ENCODE measurements at places on chromosomes 3 and 15.
A peak's percentile ranks its signal among the peaks of the same experiment; 100 is the strongest.

DNA sequence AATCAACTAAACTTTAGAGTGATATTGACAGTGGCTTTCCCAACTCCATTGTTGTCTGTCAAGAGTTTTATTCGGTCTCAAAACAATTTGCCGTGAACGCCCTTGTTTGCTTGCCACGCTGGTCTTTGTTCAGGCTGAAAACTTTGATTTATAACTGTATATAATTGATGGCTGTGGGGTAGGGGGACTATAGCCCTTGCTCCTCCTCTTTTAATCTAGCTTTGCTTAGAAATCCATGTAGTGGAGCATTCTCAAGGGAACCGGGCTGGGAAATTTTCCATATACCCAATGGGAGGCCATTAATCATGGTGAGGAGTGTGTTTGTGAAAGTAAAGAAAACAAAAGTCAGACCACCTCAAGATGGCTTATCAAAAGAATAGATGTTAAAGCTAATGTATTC lies 339.8 kb upstream of the RARB start:
- DNase-seq: no peak

- DNase-seq: no peak
Observed at GRCh38 chr3:128517648-128518047, 24.6 kb upstream of the GATA2 start.

- DNase-seq: no peak
Observed at GRCh38 chr3:75254685-75255084, 409.4 kb upstream of the FRG2C start.

DNA sequence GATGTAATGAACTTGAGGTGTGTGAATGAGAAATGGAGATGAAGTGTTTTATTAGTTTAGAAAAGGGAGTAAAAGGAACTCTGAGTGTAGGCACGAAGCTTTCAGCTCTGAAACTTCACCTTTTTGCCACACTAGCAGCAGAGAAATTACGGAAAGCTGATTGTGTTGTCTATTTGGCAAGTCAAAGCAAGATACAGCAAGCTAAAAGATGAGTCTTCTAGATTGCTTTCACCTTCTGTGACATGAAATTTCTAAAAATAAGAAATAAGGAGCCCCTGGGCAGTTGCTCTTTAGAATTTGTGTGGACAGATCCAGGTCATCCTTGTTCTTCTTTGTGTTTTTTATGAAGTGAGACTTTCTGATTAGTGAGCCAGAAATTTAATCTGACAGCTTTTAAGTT lies 143.4 kb downstream of the FNDC3B start:
- no peak for DNase-seq

DNA sequence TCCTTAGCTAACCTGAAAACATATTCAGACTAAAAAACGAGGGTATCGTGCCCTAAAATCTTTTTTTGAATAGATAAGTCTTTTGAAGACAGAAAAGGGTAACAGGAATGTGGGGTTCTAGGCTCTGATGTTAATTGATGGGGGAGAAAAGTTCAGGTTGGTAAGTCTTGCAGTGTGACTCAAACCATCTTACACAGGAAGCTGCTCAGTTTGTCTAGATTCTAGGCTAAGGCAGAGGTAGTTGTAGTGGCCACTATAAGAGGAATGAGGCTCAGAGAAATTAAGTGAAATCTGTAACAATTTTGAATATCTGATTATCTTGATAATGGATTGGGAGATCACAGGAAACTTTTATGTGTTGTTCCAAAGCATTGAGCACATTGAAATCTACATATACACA lies 267.9 kb downstream of the PDCD6IP start:
- DNase-seq: no peak

GRCh38 chr15:100913961-100914360 lies 5.2 kb upstream of the LRRK1 start:
- DNase-seq: no peak

DNA sequence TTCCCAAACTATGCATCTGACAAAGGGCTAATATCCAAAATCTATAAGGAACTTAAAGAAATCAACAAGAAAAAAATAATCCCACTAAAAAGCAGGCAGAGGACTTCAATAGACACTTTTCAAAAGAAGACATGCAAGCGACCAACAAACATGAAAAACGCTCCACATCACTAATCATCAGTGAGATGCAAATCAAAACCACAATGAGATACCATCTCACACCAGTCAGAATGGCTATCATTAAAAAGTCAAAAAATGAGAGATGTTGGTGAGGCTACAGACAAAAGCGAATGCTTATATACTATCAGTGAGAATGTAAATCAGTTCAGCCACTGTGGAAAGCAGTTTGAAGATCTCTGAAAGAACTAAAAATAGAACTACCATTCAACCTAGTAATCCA lies 20.2 kb downstream of the CFAP44 start:
- no peak for DNase-seq

DNA sequence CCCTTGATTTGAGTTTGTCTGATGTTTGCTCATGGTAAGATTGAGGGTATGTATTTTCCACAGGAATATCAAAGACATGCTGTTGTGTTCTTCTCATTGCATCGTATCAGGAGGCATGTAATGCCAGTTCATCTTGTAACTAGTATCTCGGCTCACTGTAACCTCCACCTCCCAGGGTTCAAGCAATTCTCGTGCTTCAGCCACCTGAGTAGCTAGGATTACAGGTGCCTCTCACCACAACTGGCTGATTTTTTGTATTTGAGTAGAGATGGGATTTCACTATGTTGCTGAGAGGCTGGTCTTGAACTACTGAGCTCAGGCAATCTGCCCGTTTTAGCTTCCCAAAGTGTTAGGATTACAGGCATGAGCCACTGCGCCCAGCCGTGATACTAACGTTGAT lies 162.9 kb upstream of the BHLHE40 start:
- DNase-seq: no peak

DNA sequence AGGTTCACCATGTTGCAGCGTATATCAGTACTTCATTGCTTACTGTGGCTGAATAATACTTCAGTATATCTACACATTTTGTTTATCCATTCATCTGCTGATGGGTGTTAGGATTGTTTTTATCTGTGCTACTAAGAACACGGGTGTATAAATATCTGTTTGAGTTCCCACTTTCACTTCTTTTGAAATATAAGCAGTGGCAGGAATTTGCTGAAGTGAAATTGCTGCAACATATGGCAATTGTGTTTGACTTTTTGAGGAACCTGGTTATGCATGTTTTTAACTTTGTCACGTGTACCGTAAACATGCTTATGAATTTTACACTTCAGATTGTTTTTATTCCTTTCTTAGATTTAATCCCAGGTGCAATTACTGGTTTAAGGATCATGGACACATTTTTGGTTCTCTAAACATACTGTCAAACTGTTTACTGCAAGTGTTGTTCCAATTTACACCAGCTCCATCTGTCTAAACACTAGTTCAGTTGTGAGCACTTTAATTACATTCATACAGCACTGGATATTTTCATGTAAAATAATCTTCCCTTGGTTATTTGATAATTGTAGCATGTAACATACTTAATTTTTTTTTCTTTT lies 23.1 kb downstream of the TRAK1 start:
- no peak for DNase-seq

GRCh38 chr15:83977992-83978391 lies 257.6 kb upstream of the GOLGA6L4 start:
- DNase-seq: no peak

DNA sequence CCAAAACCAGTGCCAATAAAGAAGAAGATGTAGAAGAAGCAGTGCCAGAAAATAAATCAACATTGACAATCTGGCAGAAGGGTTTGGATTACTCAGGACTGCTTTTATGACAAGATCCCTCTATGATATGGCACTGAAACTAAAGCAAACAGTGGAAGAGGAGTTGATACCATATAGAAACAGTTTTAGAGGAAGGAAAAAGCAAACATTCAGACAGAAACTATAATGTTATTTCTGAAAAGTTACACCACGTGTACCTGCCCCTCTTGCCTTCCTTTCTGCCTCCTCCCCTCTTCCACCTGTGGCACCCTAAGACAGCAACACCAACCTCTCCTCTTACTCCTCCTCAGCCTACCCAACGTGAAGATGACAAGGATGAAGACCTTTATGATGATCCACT lies 63.0 kb downstream of the SFMBT1 start:
- no peak for DNase-seq

DNA sequence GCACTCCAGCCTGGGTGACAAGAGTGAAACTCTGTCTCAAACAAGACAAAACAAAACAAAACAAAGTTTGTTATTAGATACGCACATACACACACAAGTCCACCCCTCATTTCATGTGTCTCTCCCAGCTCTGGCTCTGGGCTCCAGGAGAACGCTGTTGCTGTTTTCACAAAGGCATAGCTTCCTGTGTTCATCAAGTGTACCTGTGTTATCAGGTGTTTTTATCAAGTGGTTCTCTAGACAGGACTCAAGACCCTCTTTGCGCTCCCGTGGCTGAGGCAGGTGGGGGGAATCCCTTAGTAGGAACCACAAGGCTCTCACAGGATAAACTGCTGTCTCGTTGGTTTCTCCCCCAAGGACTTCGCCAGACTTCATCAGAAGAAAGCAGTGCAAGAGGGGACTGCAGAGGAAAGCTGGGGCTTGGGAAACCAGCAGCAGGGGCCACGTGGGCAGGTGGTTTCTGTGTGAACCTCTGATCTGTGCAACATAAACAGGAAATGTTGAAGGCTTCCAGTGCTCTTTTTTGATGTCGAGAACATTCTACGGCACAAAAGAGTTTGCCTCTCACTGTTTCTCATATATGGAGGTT lies 6.9 kb upstream of the PPP1R2 start:
- peak; percentile 85 for DNase-seq

- DNase-seq: no peak
Observed at GRCh38 chr15:23686466-23687142, 501 bp downstream of the NDN start.

GRCh38 chr3:156396851-156397250 lies 158.1 kb downstream of the SSR3 start:
- no peak for DNase-seq

- DNase-seq: no peak
Observed at GRCh38 chr15:55124616-55125015, 72.1 kb downstream of the RSL24D1 start.

- no peak for DNase-seq
Observed at GRCh38 chr3:62493109-62493801, 119.9 kb upstream of the FEZF2 start.

- DNase-seq: no peak
Observed at GRCh38 chr3:126486360-126486847, 10.7 kb upstream of the ZXDC start.

- no peak for DNase-seq
Observed at GRCh38 chr3:63061449-63061848, 186.2 kb upstream of the CADPS start.

DNA sequence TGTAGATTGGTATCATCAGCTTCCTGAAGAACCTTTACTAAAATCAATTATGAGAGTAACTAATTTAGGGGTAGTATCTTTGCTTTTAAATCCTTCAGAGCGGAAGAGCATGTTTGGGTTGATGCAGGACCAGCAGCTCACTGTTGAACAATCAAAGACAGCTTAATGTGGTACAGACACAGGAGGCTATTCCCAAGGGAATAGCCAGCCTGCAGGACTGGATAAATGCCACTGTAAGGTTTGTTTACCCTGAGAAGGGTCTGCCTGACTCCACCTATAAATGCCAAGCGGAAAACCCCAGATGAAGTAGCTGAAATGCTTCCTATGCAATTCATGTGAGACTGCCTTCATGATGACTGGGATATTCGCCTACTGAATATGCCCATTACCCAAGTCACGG lies 16.0 kb upstream of the STAC start:
- no peak for DNase-seq

GRCh38 chr3:137845194-137845593 lies 81.1 kb downstream of the SOX14 start:
- no peak for DNase-seq

- no peak for DNase-seq
Observed at GRCh38 chr15:43144512-43144911, 11.1 kb downstream of the TMEM62 start.

- DNase-seq: no peak
Observed at GRCh38 chr3:45789235-45789812, 7.0 kb downstream of the SLC6A20 start.

DNA sequence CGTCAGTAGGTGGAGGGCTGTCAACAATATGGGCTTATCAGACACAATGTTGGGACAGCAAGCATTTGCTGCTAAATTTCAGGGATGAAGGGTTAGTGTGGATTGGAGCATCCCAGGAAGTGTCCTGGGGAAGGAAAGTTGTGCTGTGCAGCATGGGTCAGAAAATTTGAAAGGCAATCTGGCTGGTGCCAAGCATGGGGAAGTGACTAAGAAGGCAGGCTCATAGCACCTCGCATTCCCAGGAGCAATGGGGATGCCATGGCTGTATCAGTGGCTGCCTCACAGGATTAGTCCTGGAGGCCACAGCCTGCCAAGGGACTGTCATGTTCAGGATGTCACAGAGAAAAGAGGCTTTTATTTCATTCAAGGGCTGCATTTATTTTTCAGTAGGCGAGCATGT lies 322.4 kb upstream of the TRIM42 start:
- DNase-seq: no peak

- DNase-seq: no peak
Observed at GRCh38 chr3:194995334-194995733, 275.6 kb downstream of the XXYLT1 start.

- no peak for DNase-seq
Observed at GRCh38 chr3:107416886-107417285, 39.6 kb downstream of the CCDC54 start.

GRCh38 chr15:95215017-95215416 lies 983.7 kb downstream of the MCTP2 start:
- no peak for DNase-seq
